IMR-90 (cell line): ENCODE measurements at places on chromosomes 7 and 10. TPM values are rescaled to one million over a fixed set of nuclear protein-coding genes. Genes with fewer than 3 reads are reported as not detected.

- DNase-seq = peak; percentile 44
These were observed 20.7 kb upstream of the CFTR start for GRCh38 chr7:117458977-117459583.

EFCAB10 gene
- not detected in 2 replicates for total RNA-seq

DNA sequence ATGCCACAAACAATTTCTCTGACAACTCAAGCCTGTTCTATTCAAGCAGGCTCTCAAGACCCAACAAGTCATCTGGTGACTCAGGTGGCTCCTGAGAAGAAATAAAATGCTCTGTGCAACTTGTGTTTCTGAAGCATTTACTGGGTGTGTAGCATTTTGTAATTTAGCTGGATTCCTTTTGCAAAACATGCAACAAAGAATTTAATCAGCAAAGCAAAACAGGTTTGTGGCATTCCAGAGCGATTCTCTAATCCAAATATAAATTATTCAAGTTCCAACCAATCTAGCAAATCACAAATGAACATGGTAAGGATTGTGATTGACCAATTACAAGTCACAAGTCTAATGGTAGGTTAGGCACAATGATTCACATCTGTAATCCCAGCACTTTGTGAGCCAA lies 39.8 kb upstream of the C10orf67 start:
- peak; percentile 47 for DNase-seq

TUBAL3 gene
- total RNA-seq = not detected in 2 replicates

DNA sequence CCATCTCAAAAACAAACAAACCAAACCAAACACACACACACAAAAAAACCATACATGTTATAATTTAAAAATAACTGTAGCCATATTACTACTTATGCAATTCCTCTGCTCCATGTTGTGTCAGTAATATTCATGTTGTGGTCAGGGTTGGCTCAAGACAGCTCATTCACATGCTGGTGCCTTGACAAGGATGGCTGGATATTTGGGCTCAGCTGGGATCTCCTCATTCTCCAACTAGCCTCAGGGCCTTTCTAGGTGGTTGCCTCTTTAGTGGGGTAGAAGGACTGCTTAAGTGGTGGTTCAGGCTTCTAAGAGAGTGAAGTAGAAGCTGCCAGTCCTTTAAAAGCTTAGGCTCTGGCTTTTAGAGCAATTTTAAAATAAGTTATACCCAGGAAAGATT lies 189.3 kb downstream of the ADRA2A start:
- no peak for DNase-seq

DNA sequence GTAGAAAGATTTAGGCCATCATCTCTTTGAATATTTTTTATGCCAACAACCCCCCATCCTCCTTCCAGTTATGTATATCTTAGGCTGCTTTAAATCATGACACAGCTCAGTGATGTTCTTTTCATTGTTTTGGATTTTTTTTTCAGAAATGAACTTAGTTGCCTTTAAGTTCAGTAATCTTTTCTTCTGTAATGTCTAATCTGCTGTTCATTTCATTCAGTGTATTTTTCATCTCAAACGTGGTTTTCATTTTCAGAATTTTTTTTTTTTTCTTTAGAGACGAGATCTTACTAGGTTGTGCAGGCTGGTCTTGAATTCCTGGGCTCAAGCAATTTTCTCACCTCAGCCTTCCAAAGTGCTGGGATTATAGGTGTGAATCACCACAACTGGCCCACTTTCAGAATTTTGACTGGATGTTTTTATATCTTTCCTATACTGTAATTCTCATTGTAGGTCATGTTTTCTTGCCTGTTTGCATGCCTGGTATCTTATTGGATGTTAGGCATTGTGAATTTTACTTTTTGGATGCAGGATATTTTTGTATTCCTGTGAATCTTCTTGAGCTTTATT lies 8.1 kb downstream of the ZNF487 start:
- DNase-seq = no peak

GRCh38 chr7:106216923-106217542 lies 67.8 kb downstream of the NAMPT start:
- DNase-seq = peak; percentile 42

- DNase-seq = no peak
These were observed 191.4 kb downstream of the FAM107B start for GRCh38 chr10:14583252-14583651.

PNLIPRP2 gene
- not detected in 2 replicates for total RNA-seq

SLIT1 gene
- under 0.01 TPM in 1 of 2 replicates, not detected in the other for total RNA-seq

AKR1C4 gene
- not detected in 2 replicates for total RNA-seq

SPACDR gene
- 0.54 and 1.1 TPM in 2 replicates for total RNA-seq

GRCh38 chr10:121194696-121195523 lies 343.7 kb downstream of the WDR11 start:
- no peak for DNase-seq

GRCh38 chr7:69778138-69778537 lies 179.9 kb downstream of the AUTS2 start:
- no peak for DNase-seq

CCDC7 gene
- 3.9 and 4.3 TPM in 2 replicates for total RNA-seq

FGFR2 gene
- under 0.01 TPM in 1 of 2 replicates, not detected in the other for total RNA-seq

DNA sequence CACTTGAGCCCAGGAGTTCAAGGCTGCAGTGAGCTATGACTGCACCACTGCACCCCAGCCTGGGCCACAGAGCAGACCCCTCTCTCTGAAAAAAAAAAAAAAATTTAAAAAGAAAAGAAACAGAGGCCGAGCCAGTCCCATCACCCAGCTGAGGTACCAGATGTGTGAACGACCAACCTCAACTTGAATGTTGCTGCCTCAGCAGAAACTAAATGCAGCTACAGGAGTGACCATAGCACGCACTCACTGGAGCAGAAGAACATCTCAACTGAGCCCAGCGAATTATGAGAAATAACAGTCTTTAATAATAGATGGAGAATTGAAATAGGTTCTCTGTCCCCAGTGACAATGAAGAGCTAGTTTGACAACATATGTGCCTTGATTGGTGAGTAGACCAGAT lies 53.1 kb upstream of the ST8SIA6 start:
- DNase-seq = no peak

- peak; percentile 22 for DNase-seq
These were observed 15.6 kb upstream of the CLDN12 start for GRCh38 chr7:90387470-90388240.

GRCh38 chr7:23531050-23531793 lies 559 bp downstream of the TRA2A start:
- peak; percentile 59 for DNase-seq

DNA sequence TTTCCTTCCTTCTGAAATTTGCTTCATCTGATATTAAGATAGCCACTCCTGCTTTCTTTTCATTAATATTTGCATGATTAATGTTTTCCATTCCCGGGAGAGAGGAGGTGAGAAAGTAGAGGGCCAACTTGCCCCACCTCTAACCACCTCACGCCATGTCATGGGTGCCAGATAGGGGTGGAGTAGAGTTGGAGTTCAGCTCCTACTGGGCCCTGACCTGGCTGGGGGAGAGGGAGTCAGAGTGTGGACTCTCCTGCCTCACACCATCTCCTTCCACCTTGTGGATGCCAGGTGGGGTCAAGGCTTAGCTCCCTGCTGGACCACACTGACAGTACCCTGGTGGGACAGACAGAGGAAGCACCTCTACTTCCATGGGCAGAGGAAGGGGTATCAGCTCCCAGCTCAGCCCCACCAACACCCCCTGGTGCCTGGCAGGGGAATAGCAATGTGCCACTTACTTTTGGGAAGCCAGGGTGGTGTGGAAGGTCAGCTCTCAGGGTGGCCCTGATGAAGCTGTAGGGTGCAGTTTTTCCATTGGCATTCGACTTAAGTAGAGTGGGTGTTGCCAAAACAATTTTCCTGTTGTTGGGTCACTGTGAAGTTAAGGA lies 28.0 kb downstream of the CHST12 start:
- no peak for DNase-seq

DNA sequence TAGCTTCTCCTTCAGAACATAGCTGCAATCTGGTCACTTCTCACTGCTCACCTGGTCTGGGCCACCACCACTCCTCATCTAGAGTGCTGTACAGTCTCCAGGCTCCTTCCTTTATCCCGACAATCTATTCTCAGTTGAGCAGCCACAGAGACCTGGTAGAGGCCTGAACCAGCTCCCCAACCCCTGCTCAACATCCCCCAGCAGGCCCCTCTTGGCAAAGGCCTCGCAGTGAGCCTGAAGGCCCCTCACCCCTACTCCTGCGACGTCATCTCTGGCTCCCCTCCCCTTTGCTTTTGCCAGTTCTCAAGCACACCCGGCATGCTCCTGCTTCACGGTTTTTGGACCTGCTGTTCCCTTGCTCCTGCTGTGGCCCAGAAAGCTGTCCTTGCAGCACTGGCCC lies 113.9 kb downstream of the ARHGAP22 start:
- DNase-seq = no peak

DNA sequence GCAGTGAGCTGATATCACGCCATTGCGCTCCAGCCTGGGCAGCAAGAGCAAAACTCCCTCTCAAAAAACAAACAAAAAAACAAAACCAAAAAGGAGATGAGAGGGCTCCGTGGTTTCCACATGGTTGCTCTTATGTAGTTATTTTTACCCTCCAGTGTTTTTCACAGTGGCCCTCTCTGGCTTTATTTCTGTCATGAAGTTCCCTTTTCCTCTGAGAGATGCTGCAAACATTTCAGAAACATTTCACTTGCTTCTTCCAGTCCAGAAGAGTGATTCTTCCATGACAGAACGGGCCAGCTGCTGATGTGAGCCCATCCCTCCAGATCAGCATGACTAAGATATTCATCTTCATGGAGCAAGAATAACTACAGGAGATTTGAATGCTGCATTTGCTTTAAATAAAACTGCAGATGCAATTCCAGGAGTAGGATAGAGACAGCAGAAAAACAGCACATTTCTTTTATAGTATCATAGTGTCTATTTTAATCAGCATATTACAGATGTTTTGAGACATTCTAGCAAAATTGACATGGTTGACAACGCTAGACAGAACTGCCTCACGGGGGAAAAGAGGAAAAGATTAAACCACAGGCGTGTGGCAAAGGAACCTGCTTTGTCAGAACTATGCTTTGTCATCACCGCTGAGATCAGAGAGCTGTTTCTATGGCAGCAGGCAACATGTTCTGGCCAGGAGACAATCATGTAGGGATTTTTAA lies 40.3 kb downstream of the NRCAM start:
- DNase-seq = no peak

- DNase-seq = no peak
These were observed 44.8 kb upstream of the ANKRD1 start for GRCh38 chr10:90965720-90966119.

GIMAP7 gene
- not detected in 2 replicates for total RNA-seq

GRCh38 chr10:74855027-74855426 lies 28.6 kb downstream of the KAT6B start:
- DNase-seq = no peak

GRCh38 chr10:99806091-99806490 lies 23.7 kb downstream of the ABCC2 start:
- DNase-seq = no peak

GRCh38 chr7:16914771-16915170 lies 33.0 kb upstream of the AGR3 start:
- no peak for DNase-seq

GRID2IP gene
- total RNA-seq = not detected in 2 replicates

LIPK gene
- total RNA-seq = not detected in 2 replicates

DNA sequence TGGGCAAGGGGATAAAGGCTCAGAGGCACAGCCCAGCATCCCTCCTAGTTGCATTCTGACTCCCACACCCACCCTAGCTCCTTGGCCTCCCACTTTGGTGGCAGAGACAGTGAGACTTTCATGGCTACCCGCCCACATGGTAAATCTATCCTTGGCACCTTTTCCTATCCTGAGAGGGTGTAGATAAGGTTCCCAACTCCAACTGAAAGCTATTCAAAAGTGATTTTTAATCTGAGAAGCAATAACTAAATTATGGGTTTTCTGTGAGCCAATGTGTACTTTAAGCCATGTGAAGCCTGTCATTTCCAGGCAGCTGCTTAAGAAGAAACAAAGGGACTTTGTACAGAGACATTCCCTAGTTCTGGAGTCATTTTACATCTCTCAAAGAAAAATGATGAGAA lies 9.1 kb downstream of the LAMB1 start:
- peak; percentile 46 for DNase-seq

DNA sequence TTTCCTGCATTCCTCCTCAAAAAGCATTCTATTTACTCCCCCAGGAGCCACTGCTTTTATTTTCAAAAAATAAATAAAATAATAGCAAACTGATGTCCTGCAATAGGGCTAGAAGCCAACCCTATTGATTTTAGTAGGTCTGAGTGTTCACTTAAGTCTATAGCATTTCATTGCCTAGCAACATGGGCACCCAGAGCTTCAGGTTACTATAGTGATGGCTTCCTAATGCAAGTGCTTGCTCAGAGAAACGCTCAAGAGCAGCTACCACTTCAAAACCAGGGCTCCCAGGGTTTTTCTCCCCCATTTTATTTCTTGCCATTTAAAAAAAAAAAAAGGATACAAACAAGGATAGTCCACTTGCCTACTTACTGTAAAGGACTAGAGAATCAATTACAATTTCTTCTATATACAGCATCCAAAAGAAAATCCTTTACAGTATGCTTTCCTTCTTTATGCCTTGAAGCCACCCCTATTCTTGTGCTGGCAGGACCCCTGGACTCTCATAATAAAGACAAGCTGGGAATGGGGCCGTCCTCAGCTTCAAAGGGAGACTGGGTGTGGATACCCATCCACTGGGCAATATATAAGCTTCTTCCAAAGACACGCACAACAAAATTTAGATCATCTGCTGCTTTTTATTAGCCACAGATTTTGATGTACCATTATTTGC lies 133.3 kb downstream of the VPS41 start:
- no peak for DNase-seq

DNA sequence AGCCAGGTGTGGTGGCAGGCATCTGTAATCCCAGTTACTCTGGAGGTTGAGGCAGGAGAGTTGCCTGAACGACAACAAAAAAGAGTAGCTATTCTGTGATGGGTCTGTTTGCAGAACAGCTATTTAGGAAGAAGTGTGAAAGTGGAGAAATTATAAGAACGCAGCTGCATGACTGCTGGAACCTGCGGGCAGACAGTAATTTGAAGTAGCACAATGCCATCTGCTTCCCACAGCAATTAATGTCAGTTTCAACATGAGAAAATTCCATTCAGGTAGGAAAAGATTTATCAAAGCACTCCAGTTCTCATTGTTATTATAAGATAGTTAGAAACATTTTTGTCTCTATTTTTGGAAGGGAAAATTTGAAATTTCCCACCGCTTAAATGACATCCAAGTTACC lies 21.5 kb downstream of the LAMB1 start:
- no peak for DNase-seq

DNA sequence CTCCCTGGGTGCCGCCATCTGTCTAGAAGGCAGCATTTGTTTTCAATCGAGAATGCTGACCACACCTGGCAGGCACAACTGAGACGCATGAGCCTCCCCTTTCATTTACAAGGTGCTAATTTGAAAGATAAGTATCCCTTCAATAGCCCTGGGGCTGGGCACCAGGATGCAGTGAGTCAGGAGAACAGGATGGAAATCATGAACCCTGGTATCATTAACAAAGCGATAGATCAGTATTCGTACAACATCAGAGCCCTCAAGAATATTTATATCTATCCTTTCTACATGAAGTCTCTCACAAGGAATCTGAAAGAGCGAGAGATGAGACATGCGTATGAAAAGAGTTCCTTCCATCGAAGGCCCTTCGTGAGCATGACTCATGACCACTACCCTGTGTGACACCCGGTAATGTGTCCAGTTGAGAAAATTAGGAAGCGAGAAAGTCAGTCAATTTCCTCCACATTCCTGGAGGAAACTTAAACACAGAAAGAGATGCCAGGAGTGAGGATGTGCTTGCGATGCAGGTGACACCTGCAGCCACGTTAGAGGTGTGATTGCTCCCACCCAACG lies 123.1 kb upstream of the PITRM1 start:
- DNase-seq = no peak

DENND2A gene
- 7.5 and 7.8 TPM in 2 replicates for total RNA-seq
